Progenitor cell of endocrine pancreas (in vitro differentiated cells): ENCODE measurements at places on chromosomes 1 and 21.

DNA sequence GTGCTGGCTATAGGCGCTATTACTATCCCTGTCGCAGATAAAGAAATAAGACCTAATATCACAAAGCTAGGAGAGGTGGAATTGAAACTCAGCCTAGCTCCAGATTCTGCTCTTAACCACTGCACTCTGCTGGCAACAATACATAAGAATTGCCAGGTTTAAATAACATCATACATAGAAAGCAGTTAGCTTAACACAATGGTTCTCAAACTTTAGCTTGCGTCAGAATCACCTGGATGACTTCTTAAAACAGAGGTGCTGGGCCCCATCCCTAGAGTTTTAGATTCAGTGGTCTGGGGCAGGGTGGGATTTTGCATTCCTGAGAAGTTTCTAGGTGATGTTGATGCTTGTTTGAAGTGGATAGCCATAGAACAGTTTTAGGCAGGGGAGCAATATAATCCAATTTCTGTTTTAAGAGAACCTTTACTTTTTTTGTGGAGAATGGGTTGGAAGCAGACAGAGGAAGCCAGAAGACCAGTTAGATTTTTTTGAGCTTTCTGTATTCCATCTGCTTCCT, 1.1 kb upstream of the POMGNT1 start:
- DNase-seq, result no peak

GRCh38 chr1:162361349-162361748, 15.3 kb downstream of the SPATA46 start:
- DNase-seq, result no peak

- peak; percentile 75 for DNase-seq
These were observed 161.1 kb upstream of the COL6A1 start for GRCh38 chr21:45820171-45821091.

DNA sequence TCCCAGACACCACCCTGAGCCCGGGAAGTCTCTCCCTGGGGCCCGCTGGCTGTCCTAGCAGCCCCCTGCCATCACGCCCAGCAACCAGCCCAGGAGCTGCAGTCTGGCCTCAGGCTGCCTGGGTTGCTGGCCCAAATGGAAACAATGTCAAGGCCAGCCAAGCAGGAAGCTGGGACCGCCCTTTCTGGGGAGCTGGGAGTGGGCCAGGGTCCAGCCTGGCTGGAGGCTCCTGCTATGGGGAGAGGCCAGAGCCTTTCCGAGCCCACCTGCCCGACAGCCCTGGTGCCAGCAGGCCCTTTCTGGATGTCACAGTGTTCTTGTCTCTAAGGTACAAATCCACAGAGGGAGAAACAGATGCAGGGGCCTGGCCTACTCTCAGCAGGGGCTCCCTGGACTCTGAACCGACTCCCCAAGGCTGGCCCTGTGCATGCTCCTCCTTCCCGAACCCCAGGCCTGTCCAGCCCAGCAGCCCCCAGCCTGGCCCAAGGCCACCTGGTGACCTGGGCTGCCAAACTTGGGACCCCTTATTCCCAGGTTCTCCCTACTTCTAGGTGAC, 1.2 kb upstream of the MMEL1 start:
- no peak for DNase-seq

DNA sequence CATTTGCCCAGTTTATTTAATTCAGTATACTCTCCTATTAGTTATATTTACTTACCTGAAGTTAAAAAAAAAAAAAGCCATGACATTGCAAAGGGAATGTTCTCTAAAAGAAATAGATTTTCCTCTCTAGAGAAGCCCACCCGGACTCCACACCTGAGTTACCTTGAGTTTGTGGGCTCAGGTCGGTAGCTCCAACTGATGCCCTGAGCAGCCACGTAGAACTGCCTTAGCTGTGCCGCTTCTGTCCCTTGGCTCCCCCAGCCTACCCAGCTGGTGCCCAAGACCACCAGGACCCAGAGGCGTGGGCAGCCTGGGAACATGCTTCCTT, 250 bp downstream of the F5 start:
- no peak for DNase-seq

GRCh38 chr1:243974451-243975292, 76.4 kb upstream of the ZBTB18 start:
- DNase-seq, result no peak

GRCh38 chr1:203630697-203631096, 4.1 kb downstream of the ATP2B4 start:
- DNase-seq, result no peak

DNA sequence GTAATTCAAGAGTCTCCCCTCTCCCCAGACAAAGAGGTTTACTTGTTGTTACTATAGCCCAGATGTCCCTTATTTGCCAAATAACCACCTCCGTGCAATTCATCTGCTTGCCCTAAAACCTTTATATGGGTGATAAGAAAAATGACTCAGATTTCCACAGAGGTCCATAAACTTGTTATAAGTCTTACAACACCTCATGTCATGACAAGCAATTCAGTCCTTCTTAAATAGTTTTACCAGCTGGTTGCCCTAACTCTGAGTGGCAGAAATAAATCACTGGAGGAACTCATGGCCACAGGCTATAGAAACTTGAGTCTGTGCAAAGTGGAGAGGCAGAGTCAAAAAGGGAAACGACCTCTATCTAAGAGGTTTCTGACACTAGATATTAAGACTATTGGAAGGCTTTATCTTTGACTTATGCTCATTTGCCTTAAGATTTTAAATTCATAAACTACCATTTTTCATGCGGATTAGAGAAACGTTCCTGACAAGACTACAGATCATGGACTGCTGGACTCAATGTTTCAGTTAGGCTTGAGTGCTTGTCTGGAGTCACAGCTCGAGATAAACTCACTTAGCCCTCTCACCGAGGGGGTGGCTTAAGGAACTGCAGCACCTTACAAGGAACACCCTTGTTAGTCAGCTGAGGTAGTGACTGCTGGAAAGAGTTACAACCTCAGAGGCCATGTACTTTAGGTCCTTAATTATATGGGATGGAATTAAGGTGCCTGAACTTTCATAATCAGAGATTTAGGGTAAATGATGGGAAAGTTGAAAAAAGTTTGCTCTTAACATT, 662.5 kb upstream of the USP24 start:
- DNase-seq, result no peak

DNA sequence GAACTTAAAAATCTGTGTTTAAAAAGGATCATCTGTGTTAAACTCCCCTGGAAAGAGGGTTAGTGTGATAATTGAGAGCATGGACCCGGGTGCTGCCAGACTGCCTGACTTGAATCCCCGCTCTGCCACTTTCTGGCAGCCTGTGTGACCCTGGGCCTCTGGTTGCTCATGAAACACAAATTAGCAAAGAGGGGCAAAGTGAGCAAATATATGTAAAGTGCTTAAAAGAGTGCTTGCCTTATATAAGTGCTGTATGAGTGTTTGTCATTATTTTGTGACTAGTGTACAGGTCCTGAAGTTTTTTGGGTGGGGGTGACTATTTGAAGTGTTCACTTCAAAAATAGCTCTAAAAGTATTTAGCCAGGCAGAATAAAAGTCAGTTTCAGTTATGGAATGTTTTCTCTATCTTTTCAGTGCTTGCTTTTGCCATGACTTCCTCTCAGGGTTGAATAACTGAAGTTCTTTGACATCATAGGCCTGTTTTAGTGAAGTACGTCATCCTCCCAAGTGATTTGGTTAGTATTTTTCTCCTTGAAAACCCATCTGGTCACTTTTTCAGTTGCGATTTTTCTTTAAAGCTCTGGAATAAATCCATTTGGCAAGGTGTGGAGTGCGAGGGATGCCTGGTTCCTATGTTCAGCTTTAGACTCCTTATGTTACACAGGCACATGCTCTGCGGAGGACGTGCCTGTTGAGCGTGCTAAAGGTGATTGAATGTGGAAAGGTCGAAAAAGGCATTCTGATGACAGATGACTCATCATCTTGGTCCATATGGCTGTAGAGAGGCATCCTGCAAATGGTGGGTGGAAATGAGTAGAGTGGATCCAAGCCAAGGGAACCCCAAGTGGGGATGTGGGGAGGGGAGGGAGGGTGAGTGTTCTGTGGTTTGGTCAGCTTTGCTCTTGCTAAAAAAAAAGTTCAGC, 47.8 kb downstream of the AK4 start:
- DNase-seq, result no peak

DNA sequence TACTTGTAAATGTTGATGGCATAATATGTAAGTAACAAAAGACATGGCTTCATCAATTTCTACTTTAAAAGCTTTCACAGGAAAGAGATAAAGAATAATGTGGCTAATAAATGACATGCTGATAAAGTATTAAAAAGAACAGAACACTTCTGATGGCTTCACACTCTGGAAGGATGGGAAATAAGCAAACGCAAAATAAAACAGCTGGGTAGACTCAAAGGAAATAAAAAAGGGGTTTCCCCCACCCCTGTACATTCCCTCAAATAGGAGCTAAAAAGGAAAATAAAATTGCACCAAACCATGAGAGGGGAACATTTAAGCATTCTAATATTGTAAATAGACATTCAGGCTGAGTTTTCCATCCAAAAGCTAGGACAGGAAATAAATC, 27.0 kb upstream of the DYRK1A start:
- no peak for DNase-seq
